ENCODE measurements at places on chromosomes 3 and 15.

GRCh38 chr15:48493763-48494225, 151.7 kb downstream of the FBN1 start:
- no peak for DNase-seq

DNA sequence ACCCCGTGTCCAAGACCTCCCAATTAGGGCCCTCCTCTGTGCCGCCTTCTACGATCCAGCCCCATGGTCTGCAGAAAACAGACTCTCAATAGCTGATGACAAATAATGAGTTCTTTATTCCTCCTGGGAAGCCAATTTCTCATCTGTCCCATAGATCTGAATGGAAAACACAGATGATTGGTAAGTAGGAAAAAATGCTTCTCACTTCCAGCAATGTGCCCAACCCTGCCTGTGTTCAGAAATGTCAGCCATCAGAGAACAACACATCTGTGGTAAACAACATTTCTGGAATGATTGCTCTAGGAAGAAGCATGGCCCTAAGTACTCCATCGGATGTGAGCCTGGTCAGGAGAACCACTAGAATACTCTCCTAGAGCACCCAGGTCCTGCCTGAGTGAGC, 240.5 kb upstream of the HES1 start:
- DNase-seq = no peak

GRCh38 chr15:27850981-27851857, 247.9 kb downstream of the OCA2 start:
- no peak for DNase-seq

DNA sequence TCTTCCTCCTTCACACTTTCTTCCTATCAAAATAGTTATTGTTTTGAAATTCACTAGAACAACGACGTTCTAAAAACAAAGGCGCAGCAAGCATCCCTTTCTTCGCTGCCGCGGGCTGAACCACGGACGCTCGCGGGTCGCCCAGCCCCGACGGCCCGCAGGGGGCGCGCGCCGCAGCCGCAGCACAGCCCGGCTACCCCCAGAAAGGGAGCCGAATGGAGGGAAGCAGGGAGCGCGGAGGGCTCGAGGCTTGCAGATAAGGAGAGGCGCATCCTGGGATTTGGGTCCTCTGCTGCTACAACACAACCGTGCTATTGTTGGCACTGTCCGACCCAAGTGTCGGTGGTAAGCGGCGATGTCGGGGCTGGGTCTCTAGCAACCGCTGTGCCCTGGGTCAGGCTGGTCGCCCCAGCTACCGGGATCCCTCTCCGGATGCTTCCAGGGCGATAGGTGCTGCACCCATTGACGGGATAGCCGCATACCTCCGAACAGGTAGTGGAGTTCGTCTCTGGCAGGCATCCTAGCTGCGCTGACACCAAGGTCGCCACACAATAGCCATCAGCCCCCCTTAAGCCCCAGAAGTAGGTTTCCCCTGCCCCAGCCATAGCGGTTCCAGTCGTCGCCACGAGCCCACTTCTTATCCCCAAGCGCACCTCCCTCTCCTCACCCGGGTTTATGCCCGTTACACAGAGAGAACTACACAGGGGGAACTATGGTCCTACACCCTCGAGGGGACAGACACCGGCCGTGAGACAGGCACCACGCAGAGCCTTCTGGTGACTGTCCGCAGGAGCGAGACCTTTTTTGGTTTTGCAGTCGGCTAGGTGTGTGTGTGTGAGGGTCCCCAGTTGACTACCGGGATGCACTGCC, 6.0 kb downstream of the ONECUT1 start:
- no peak for DNase-seq

- no peak for DNase-seq
Observed at GRCh38 chr3:9768141-9768775, 1.5 kb downstream of the CAMK1 start.

- DNase-seq = no peak
Observed at GRCh38 chr3:63966007-63966406, 53.8 kb upstream of the SCAANT1 start.

GRCh38 chr15:34514251-34514670, 69.2 kb downstream of the GOLGA8B start:
- DNase-seq = no peak

DNA sequence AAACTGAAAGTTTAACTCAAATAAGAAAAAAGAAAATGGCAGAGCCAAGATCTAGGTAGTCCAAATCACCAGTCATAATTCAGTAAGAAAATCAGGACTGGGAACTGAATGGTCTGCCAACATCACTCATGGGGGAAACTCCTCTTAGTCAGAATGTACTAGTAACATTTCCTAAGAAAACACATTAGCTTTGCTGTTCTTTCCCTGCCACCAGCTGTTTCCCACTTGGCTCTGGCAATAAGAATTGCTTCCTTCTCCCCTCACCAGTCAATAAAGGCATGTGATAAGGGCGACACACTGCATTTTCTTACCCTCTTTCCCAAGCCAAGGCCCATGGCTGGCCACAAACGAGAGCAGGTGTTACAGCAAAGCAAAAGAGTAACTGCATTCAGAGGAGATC, 46.1 kb downstream of the PIK3R4 start:
- DNase-seq = no peak

- no peak for DNase-seq
Observed at GRCh38 chr3:50605901-50606326, 5.7 kb downstream of the CISH start.

DNA sequence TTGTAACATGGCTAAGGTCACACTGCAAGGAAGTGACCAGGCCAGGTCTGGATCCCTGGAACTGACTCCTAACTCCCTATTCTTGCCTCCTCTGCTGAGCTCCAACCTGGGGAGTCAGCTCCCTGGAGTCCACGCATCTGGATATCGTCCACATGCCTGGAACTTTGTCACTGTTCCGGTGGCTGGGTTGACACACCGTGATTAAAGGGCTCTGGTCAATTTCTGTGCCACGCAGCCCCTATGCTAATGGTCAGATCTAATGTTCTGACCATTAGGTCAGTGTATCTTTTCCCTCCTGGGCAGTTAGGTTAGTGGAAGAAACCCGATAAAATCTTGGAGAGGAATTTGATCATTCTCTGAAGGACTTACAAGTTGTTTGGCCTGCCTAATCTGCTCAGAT, 1.6 kb upstream of the TPM1 start:
- no peak for DNase-seq

GRCh38 chr15:99416191-99417188, 149.3 kb upstream of the MEF2A start:
- DNase-seq = no peak

DNA sequence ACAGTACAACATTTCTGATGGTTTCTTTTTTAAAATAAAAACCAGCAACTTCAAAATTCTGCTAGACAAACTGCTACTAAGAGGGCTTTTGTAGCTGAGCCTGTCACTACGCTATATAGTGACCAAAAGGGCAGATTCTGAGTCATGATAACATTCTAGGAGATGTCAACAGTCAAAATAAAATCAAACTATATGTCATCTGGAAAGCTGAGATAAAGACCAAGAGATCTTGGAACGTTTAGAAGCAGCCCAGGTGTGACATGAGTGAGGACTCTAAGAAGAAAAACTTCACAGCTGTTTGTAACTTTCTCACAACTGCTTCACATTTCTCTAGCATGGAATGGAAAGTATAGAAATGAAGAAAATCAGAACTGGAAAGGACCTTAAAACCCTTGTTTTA, 84.6 kb downstream of the FILIP1L start:
- peak; percentile 10 for DNase-seq

GRCh38 chr3:149299938-149300801, 33.3 kb downstream of the TM4SF18 start:
- DNase-seq = no peak

GRCh38 chr3:13544293-13544831, 4.6 kb upstream of the FBLN2 start:
- DNase-seq = no peak

DNA sequence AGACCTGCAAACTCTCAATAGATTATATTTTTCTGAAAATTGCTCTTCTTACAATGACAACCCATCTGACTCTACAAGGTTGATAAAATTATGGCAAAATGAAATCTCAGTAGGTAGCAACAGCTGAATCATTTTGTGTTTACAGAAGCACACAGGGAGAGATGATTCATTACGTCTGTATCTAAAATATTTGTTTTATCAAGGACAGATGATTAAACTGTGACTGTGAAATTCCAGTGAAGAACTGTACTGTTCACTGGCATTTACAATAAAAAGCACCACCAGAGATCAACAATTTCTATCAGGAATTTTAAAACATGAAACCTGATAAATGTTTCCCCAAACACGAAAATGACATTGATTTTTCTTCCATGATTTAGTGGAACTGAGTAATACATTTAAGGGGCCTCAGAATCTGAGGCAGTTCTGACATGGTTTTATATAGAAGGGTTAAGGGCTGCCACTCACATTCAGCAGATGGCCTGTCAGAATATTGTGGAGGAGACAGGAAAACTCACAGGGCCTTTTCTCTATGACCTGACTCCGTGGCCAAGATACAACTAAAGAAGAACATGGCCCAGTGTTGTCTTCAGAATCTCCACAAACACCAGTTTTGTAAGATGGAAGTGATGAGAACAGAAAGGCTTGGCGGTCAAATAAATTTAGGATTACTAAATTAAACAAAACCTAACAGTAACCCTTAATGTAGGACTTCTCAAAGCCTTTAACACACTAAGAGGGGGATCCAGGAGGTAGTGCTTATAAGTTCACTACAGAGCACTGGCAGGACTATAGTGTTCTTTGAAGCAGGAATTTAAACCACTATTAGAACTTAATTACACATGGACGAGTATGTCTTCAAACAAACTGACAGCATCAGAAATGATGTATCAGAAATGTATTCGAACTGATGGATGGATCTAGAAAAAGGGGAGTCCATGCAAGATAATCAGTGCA, 25.9 kb downstream of the RAD18 start:
- DNase-seq = no peak

All from T-helper 1 cell (primary cell).